RCC 7860 (cell line): ENCODE measurements at places on chromosomes 2 and 18.

GRCh38 chr18:74797577-74798151, 200.0 kb downstream of the ZNF407 start:
- no peak for DNase-seq

GRCh38 chr2:188852772-188853171, 121.4 kb upstream of the COL3A1 start:
- no peak for DNase-seq

GRCh38 chr2:211766689-211767088, 771.9 kb downstream of the ERBB4 start:
- no peak for DNase-seq

DNA sequence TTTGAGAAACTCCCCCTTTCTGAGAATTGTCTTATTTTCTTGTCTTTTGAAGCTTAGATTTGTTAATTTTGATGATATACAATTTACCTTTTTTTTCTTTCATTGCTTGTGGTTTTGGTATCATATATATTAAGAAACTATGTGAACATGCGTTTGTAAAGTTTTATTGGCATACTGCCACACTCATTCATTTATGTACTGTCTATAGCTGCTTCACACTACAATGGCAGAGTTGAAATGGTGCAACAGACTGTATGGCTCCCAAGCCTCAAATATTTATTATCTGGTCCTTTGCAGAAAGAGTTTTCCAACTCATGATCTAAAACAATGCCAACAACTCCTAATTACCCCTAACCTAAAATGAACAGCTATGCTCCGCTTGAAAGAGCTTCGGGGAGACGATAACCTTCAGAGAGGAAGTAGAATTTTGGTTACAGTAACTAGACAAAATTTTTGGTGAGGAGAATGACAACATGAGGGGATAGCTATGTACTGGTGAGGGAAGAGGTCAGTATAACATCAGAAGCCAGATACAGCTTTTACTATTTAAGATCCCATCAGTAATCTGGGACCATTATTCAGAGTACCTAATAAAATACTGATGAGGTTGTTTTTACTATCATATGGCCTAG, 16.1 kb downstream of the PPP3R1 start:
- DNase-seq: no peak

- no peak for DNase-seq
Measured at GRCh38 chr2:168363347-168364092, 92.6 kb upstream of the CERS6 start.

DNA sequence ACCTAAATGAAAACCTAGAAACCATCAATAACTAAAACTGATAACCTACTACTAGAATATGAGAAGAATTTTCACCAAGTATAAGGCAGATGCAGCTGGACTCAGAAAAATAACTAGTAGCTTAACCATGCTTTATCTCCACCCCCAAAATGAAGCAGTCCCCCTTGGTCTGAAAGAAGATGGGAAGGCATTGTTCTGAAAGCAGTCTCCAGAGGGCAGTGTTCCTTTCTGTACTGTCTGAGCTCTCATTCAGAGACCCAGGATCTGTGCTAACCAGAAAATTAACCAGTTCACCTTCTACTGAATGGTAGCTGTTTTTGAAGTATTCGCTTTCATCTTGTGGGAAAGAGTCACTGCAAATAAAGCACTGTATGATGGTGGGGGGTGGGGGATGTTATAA, 273.0 kb downstream of the PDE11A start:
- no peak for DNase-seq

DNA sequence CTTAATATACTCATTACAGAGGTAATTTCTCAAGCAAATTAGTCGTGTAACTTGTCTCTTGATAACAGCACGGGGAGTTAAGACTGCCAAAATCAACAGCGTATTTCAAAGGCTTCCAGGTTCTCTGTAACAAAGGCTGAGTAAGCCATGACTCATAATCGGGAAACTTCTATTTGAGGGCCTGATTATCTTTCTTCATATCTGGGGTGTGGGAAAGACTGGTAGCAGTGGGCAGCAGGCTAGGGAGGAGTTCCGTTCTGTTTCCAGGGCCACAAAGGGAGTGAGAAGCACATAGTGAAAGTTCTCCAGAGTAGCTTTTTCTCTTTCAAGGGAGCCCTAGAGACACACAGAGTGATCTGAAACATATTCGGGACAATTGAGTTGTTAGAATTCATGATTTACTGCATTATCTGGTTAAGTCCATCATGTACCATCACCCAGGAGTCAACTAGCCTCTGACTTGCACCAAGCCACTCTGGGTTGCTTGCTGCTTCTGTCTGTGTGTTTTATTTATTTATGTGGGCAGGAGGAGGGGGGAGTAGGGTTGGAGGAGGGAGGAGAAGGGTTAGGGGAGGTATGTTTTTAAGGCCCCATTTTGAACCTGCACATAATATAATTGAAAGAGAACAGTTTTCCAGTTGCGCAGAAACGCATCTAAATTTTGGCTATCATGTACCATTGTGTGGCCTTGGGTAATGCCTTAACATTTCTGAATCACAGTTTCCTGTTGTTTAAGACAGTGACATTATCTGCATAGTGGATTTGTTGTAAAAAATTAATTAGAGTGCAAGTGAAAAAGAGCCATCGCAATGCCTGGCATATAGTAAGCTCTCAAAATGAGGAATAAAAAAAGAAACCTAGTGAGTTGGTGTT, 80.5 kb upstream of the ITPRID2 start:
- peak; percentile 87 for DNase-seq

DNA sequence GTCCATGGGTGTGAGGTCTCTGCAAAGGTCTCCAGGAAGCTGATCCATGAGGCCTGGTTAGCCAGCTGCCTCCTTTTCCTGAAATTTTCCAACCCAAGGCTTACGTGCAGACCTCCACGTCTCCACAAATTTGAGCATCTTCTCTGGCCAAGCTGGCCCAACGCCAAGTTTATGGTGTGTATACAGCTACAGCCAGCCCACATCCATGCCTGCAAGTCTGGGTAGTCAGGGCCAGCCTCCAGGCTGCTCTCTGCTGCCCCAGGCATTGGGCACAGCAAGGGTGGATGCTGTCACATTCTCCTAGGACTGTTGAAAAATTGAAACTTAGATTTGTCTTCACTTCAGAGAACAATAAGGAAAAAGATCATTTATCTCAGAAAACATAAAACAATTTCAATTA, 525.5 kb upstream of the CHAC2 start:
- DNase-seq: no peak

DNA sequence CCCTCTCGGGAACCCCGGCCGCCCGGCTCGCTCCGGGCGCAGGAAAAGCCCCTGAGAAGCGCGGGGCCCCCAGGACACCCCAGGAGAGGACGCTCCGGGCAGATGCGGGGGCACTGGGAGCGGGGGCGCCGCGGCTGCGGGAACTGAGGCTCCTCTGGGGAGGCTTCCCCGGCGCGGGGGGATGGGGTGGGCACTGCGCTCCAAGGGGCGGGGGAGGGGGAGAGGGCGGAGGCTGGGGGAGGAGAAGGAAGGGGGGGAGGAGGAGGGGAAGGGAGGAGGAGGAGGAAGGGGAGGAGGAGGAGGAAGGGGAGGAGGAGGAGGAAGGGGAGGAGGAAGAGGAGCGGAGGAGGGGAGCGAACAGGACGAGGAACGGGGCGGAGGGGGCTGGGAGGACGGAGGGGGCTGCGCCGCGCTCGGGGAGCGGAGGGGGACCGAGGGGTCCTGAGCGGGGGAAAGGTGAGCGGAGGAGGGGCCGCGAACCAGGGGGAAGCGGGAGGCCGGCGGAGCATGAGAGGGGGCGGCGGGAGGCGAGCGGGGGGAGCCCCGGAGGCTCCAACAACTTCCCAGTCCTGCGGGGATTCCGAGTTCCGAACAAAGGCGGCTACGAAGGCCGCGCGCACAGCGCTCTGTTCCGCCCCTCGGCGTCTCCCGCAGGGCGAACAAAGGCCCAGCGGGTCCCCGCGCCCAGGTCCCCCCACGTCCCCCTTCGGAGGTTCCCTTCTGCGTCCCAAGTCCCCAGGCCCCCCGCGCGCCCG, 742 bp downstream of the PXDN start:
- no peak for DNase-seq

DNA sequence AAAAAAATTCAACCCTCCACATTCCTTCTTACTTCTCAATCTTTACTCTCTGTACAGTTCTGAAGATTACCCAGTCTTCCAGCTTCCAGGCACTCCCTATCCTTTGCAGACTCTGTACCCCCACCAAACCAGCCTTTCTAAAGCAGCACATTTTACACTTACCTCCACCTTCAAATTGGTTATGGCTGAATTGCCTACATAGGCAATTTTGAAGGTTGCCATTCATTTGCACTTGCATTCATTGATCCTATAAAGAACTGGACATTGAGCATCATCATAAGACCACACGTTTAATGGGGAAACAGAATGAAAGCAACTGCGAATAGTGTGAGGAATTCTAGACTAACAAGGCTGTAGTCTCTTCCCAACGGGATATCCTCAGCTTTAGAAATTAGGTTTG, 233.4 kb downstream of the TRIB2 start:
- no peak for DNase-seq

DNA sequence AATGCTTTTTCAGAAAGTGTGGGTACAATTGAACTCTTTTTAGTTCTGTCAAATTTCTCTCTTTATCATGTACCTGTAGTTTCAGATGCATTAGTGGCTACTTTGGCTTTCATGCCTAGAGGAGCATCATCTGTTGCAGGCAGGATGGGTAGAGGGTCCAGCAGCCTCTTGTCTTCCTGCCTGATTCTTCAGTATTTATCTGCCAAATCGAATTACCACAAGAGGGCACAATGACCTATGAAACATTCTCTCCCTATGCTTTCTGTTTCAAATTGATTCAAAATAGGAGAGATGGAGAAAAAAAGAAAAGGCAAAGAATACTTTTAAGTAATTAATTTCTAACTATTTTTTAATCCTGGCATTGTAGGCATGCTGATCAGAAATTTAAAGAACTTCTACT, 477.2 kb downstream of the TRIB2 start:
- no peak for DNase-seq

GRCh38 chr2:219181531-219181930, 3.5 kb downstream of the RETREG2 start:
- DNase-seq: no peak

GRCh38 chr2:8847400-8847799, 10.0 kb upstream of the KIDINS220 start:
- DNase-seq: no peak

- DNase-seq: peak; percentile 92
Measured at GRCh38 chr2:133841900-133842299, 273.6 kb upstream of the NCKAP5 start.

DNA sequence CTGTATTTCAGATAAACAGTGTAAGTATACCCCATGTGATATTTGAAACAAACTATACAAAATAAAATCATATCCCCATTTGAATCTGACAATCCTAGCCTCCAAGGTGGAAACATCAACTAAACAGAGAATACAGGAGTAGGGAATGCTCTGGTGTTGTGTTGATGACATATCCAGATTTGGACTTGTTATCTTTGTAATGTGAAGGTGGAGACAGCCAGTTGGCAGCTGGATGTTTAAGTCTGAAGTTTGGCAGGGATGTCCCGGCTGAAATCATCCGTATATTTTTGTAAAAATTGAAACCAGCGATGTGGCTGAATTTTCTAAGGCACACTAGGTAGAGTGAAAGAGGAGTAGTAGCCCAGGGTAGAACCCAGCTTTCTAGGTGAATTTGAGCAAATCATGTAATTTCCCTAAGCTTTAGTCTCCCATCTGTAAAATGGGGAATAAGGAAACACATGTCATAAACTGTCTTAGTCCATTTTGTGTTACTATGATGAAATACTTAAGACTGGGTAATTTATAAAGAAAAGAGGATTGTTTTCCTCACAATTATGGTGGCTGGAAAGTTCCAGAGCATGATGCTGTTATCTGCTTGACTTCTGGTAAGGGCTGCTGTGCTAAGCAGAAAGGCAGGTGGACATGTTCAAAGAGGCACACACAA, 246.6 kb upstream of the APCDD1 start:
- DNase-seq: no peak

DNA sequence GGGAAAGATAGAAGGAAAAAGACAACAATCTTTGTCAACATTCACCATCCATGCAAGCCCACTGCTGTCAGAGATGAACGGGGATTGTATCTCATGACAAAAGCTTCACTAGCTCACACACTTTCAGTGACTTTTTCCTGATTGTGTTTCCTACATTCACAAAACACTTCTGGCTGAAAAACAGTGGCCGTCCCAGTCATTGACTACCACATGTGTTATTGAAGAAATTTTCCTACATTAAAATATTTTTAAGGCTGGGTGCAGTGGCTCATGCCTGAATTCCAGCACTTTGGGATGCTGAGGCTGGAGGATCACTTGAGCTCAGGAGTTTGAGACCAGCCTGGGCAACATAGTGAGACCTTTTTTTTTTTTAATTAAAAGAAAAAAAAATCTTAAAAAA, 90.9 kb downstream of the MOGAT1 start:
- DNase-seq: no peak

DNA sequence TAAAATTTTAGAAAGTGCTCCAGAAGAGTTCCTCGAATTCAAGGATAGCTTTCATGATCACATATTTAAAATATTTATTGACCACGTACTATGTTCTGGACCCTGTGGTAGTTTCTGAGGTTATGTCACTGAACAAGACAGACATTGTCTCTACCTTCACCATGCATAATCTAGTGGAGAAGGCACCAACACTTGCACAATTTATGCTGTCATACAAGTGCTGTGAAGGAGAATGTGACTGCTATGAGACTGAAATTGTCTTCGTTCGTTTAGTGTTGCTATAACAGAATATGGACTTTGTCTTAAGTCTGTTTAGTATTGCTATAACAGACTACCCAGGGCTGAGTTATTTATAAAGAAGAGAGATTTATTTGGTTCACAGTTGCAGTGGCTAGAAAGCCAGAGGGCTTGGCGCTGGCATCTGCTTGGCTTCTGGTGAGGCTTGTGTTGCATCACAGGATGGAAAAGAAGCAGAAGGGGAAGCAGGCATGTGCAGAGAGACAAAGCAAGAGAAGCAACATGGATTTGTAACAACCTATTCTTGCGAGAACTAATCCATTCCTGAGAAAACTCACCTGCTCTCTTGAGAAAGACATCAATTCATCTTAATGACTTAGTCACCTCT, 50.0 kb upstream of the RFX8 start:
- DNase-seq: no peak

DNA sequence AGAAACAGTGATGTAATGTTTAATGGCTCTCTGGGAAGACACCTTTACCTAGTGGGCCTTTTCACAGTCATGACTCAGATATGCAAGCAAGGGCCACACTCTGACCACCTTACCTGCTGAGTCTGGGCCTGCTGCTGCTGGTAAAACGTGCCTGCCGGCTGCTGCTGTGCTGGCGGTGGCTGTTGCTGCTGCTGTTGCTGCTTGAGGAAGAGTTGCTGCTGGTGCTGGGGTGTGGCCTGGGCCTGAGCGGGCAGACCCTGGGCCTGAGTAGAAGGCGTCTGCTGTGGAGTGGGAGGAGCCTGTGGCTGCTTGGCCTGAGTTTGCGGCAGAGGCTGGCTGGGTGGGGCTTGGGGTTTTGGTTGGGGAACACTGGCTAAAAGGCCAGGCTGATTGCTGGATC, 81.6 kb upstream of the NFU1 start:
- no peak for DNase-seq
